ENCODE measurements at places on chromosomes 12 and 14.
A peak's percentile ranks its signal among the peaks of the same experiment; 100 is the strongest.

- no peak for DNase-seq
These were observed 49.8 kb upstream of the PARP11 start for GRCh38 chr12:3923021-3923420.

DNA sequence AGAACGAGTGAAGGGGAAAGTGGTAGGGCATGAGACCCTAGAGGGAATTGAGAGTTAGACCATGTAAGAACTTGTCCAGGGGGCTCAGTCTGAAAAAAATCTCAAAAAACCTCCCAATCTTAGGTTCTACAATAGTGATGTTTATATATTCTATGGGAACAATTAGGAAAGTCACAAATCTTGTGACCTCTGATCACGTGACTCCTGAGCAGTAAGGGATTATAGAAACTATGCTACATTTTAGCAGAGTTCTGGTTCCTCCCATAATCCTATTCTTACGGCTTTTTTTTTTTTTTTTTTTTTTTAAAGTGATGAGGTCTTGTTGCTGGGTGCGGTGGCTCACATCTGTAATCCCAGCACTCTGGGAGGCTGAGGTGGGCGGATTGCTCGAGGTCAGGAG, 5.8 kb downstream of the ADCK1 start:
- DNase-seq: no peak

DNA sequence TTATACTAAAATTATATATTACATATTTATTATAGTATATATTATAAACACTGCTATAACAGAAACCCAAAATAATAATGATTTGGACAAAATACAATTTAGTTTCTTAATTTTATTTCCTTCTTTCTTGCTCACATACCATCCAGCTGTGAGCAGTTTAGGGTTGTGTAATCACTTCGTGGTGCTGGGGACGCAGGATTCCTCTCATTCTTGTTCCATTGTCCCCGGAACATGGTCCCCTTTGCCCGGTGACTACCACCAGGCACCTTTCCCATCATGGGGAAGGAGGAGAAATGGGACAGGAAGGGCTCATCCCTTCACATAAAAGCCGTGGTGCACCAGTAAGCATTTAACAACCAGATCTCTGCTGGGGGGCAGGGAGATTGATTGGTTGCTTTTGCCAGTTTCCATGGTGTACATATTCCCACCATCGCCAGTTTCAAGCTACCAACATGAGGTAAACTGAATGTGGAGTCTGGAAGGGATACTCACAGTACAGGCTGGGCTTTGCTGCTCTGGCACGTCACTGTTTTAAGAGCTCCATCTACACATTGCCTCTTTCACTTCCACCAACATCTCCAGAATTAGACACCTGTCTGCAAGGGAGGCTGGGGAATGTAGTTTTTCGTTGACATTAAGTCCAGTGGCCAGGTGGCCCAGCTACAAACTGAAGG, 191.5 kb downstream of the TMEM132C start:
- no peak for DNase-seq

GRCh38 chr14:24064091-24064795, 7.1 kb upstream of the CPNE6 start:
- no peak for DNase-seq

DNA sequence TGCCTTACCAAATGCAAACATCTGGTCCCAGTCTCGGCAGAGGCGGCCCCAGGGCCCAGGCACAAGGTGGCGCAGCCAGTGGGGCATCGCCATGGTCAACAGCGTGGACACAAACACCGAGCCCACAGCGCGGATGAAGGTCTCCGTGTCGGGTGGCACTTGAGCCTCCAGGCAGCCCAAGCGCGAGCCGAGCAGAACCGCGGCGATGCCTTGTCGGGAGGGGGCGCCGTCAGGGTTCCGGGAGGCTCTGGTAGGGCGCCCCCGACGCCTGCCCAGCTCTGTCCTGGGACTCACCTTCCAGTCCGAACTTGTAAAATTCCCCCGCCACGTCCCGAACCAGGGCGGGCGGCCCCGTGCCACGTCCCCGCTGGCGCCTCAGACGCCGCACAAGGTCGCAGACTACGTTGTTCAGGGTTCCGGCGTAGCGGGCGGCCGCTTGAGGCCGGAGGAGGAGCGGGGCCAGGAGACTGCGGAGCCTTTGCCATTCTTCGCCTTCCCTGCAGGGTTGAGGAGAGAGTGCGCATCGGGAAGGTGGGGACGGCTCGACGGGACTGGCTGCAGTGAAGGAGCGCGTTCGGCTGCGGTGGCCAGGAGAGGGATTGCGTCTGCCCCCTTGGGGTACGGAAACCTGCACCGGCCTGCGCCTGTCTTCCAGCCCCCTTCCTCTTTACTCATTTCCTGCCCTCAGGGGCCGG, 1.7 kb downstream of the CYP27B1 start:
- DNase-seq: peak; percentile 74

GRCh38 chr14:103699901-103700752, 15.1 kb downstream of the XRCC3 start:
- no peak for DNase-seq

GRCh38 chr12:77766224-77766623, 64.5 kb upstream of the NAV3 start:
- no peak for DNase-seq

- peak; percentile 5 for DNase-seq
These were observed 308.1 kb downstream of the RPAP3 start for GRCh38 chr12:47397664-47398281.

GRCh38 chr12:20527417-20528163, 159.3 kb downstream of the PDE3A start:
- DNase-seq: no peak

GRCh38 chr12:102953221-102953620, 4.3 kb upstream of the ASCL1 start:
- no peak for DNase-seq

DNA sequence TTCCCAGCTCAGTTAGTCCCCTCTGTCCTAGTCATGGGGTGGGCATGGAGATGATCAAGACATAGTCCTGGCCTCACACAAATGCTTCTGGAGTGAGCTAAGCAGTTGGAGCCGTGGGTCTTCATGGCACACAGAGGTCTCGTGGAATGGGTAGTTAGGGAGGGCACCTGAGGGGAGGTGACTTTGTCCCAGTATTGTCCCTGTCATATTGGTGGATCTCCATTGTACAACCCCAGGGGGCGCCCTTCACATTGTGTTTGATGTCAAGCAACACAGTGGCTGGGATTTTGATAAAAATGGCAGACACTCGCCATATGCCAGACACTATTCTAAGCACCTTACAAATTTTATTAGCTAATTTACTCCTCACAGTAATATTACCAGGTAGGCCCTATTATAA, 175.4 kb upstream of the LHX5 start:
- DNase-seq: no peak

- peak; percentile 87 for DNase-seq
These were observed 9.2 kb downstream of the PHB2 start for GRCh38 chr12:6961278-6961694.

- peak; percentile 71 for DNase-seq
These were observed at the start of gene GLIPR1 for GRCh38 chr12:75480469-75480949. Gene GLIPR1 (plus strand): TSS chr12:75480755. CDS start chr12:75480881, 126 bp downstream.

GRCh38 chr12:110575326-110575725, 7.8 kb downstream of the PPTC7 start:
- no peak for DNase-seq

DNA sequence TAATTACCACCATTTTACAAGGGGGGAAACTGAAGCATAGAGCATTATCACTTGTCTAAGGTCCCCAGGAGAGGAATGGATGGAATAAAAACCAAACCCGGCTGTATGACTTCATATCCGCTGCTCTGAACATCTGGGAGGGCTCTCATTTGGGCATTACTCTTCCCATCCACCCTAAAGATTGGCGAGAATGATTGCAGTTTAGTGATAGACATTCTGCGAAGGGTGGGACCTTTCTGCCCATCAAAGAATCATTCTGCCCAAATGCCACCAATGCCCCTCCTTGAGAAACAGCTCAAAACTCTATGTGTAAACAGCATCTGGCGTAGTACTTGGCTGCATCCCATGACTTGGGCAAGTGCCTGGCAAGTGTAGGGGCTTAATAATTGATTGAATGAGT, 11.6 kb downstream of the CHST11 start:
- no peak for DNase-seq

- DNase-seq: no peak
These were observed 48.7 kb upstream of the NAV3 start for GRCh38 chr12:77782034-77782433.

- DNase-seq: no peak
These were observed 82.3 kb downstream of the ITPR2 start for GRCh38 chr12:26750531-26751175.

DNA sequence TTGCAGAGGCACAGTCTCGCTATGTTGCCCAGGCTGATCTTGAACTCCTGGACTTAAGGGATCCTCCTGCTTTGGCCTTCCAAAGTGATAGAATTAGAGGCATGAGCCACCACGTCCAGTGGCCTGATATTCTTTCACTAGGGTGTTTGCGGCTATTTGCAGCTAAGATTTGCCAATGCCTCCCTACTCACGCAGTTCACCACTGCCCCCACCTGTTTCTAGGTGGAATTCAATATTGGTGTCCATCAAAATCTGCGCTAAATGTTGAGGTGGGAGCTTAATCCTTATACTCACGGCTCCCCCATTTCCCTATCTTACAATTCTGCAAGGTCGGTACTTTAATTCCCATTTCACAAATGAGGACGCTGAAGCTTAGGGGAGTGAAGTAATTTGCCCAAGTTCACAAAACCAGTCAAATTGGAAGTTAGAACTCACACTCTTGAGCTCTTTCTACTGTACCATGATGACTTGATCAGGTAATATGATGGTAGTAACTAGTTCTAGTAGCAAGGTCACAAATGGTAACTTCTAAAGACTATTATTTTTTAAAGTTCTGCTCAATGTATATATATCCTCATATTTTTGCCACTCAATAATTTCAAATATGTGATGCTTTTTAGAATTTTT, 22.1 kb upstream of the LRRC9 start:
- no peak for DNase-seq

- DNase-seq: no peak
These were observed 27.1 kb downstream of the ATP6V1D start for GRCh38 chr14:67332468-67332867.

GRCh38 chr12:52487211-52487610, 5.8 kb downstream of the KRT6A start:
- no peak for DNase-seq

DNA sequence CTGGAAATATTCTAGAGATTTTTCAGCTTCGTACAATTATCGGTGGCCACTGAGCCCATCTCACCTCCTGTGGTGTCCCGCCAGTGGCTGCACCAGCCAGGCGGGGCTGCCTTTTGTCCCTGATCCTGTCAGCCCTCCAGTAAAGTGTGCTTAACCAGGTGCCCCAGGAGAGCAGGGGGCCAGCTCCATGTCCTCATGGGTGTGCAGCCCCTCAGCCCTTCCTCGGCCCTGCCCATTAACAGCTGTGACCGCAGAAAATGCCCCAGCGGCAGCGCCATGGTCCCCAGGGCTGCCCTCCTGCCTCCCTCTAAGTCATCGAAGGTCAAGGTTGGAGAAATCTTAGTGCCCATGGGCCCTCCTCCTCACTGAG, 188.5 kb downstream of the ZFP36L1 start:
- DNase-seq: no peak

DNA sequence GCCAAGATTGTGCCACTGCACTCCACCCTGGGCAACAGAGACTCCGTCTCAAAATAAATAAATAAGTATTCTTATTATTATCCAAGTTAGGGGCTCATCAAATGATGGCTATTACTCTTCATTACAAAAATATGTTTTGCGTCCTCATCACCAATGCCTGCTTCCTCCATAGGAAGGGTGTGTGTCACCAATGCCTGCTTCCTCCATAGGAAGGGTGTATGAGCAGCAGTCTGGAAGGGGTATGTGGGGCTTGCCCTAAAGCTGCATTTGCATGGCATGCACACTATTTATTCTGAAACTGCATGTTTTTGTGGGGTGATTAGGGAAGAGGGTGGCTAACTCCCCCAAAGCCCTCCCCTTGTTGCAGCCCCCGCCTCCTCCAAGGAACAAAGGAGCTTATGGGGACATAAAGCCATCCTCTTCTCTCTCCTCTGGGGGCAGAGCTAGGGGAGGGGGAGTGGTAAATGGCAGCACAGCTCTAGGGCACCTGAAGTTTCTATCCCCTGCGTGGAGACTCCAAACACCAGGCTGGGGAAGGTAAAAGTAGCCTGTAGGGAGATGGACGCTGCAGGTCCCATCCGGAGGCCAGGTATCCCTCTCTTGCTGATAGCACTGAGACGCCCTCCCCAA, 1.3 kb downstream of the CAMKK2 start:
- DNase-seq: no peak

Measured in CD4-positive, alpha-beta T cell (primary cell).